ENCODE measurements at places on chromosomes 12 and 14. TPM values are rescaled to one million over a fixed set of nuclear protein-coding genes. Genes with fewer than 3 reads are reported as not detected.

- DNase-seq, result no peak
Observed at GRCh38 chr12:64496839-64497400, 45.0 kb downstream of the TBK1 start.

Gene TOMM20L
- not detected for total RNA-seq

Gene MMP19
- total RNA-seq, result 7.8 TPM

GRCh38 chr12:123654129-123654701 lies 16.7 kb upstream of the TCTN2 start:
- DNase-seq, result no peak

DNA sequence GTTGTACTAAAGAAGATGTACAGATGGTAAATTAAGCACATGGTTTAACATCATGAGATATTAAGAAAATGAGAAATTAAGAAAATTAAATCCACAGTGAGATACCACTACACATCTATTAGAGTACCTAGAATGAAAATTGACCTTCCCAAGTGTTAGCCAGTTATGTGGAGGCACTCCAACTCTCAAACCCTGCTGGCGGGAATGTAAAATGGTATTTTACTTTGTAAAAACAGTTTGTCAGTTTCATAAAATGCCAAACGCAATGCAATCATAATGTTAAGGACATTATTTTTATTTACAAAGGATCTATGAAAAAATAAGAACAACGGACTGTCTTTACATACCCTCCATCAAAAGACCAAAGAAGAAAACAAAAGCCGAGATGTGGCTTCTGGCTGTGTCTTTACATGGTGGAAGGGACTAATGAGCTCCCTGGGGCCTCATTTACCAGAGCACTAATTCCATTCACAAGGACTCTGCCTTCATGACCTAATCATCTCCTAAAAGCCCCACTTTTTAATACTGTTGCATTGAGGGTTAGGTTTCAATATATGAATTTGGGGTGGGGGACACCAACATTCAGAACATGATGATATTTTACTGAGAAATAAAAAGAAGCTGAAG lies 1178.7 kb downstream of the AACS start:
- DNase-seq, result no peak

GRCh38 chr12:67269633-67270573 lies 745 bp downstream of the CAND1 start:
- DNase-seq, result peak; percentile 79

Gene RIPK3
- 3.5 TPM for total RNA-seq

GRCh38 chr12:1977588-1977987 lies 26.7 kb downstream of the DCP1B start:
- DNase-seq, result no peak

GRCh38 chr12:101847325-101847724 lies 16.6 kb upstream of the GNPTAB start:
- DNase-seq, result no peak

Gene FAM181A
- total RNA-seq, result not detected

Gene KRT75
- total RNA-seq, result not detected

- DNase-seq, result no peak
Observed at GRCh38 chr14:95903165-95903564, 26.5 kb downstream of the TUNAR start.

DNA sequence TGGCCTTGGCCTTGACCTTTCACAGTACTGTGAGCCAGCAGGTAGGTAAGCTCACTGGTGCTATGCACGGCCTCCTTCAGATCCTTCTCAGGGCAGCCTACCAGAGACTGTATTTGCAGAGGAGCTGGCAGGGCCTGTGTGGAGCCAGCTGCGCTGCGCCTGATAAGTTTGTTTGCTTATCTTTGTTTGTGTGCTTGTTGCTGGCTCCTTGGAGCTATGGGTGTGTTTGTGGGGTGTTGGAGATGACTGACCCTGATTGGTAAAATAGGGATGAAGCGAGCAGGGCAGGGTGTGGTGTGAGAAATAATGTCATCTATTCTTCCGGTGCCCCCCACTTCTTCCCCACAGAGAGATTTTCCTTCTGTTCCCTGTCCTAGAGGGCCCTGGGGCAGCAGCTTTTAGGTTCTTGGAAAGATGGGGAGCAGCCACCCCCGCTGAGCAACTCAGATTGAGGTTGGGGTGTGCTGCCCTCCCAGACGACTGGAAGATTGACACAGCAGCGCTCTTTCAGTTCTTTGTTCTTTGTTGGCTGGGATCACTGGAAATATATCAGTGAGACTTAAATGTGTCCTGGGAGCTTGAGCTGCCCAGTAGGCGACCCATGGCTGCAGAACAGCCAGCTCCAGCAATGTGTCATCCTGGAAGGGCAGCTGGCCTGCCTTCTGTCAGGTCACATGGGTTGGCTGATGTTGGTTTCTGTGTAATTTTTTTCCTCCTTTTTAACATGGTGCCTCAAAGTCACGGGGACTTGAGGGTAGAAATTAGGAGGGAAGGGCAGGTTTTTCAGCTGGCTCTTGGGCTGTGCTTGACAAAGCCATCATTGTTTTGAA lies 19.6 kb downstream of the MLXIP start:
- peak; percentile 91 for DNase-seq

Gene TAS2R7
- total RNA-seq, result not detected

GRCh38 chr12:107144990-107145389 lies 51.6 kb upstream of the CRY1 start:
- DNase-seq, result no peak

DNA sequence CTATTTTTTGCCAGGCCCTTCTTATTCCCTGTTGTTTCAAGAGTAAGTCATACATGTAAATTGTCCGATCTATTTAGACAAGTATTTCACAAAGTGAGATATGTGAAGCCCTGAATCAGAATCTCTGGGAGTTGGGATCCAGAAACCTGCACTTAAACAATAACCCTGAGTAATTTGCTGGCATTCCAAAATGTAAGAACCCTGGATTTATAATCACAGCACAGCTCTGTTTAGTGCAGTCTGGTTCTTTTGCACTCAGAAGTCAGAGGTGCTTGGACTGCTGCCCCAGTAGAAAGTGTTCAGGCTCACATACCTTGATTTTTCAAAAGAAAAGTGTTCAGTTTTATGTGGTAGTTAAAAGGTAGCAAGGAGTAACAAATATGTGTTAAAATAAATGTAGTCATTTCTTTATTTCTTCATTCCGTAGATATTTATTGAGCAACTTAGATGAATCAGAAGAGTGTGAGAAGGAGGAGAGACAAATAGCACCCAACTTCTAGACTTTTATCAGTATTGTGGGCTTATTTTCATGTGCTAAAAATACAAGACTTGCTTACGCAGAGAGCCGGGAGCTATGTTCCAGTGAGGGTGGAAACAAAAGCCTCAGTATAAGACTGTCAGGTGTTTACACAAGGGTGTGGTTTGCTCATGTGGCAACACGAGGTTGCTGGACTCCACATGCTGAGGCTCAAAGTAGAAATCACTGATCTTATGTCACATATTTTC lies 70.1 kb downstream of the SYNE2 start:
- DNase-seq, result no peak

Gene FOXJ2
- 12.5 TPM for total RNA-seq

DNA sequence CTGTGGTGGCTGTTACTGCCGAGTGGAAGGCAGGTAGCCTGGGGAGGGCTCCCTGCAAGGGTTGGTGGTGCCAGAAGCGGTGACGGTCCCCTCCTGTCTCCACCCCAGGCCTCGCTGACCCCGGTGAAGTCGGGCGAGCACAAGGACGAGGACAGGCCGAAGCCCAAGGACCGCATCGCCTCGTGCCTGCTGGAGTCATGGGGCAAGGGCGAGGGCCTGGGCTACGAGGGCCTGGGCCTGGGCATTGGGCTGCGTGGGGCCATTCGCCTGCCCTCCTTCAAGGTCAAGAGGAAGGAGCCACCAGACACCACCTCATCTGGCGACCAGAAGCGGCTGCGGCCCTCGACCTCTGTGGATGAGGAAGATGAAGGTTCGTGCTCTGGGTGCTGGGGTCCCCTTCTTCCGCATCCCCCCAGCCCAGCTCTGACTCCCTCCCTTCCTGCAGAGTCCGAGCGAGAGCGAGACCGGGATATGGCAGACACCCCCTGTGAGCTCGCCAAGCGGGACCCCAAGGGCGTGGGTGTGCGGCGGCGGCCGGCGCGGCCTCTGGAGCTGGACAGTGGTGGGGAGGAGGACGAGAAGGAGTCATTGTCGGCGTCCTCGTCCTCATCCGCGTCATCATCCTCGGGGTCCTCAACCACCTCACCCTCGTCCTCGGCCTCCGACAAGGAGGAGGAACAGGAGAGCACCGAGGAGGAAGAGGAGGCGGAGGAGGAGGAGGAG lies 13.3 kb downstream of the SETD1B start:
- DNase-seq, result no peak

Gene LBHD2
- not detected for total RNA-seq

Gene MAPKAPK5
- total RNA-seq, result 34.3 TPM

DNA sequence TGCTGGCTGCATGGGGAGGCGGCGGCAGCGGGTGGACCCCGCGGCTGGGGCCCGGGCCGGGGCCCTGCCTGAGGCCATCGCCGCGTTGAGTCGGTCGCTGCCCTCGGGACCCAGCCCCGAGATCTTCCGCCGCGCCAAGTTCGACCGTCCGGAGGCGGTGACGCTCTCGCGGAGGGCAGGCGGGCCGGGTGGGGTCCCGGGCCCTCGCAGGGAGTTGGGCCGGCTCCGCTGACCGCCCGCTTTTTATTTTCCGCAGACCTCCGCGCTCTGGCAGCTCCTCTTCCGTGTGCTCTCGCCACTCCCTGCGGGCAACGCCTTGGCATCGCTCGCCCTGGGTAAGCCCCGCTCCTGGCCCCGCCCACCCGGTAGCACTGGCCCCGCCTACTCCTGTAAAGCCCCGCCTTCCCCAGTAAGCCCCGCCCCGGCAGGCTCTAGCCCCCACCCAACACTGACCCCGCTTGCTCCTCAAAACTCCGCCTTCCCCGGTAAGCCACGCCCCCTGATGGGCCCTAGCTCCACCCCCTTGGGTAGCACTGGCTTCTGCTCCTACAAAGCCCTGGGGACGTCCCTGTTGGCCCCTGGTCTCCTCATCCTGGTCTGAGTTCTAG lies 424 bp downstream of the TEDC1 start:
- DNase-seq, result peak; percentile 83

DNA sequence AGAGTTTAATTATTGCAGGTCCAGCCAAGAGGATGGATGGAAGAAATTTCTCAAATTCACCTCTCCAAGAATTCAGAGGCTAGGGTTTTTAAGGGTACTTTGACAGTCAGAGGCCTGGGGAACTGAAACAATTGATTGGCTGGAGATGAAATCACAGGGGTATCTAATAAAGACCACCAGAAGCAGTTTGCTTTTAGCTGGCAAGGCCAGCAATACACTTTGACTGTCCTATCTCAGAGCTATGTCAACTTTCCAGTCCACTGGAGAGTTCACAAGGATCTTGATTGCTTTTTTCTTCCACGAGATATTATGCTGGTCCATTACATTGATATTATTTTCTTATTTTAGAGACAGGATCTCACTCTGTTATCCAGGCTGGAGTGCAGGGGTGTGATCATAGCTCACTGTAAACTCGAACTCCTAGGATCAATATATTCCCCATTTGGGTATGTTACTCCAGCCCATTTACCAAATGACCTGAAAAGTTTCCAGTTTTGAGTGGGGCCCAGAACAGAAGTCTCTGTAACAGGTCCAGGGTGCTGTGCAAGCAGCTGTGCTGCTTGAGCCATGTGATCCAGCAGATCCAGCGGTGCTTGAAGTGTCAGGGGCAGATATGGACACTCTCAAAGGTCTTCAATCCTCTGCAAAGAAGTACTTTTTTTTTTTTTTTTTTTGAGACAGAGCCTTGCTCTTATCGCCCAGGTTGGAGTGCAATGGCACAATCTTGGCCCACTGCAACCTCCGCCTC lies 17.2 kb upstream of the ATF7 start:
- DNase-seq, result no peak

Gene GPRC5D
- total RNA-seq, result not detected

- no peak for DNase-seq
Observed at GRCh38 chr12:74108729-74109128, 428.9 kb upstream of the ATXN7L3B start.

All from sigmoid colon (tissue), 7 donors.